ENCODE measurements at places on chromosomes 4 and X.

GRCh38 chrX:69424910-69425309 is 79.2 kb upstream of the NALF2 start:
- no peak for DNase-seq

- no peak for DNase-seq
Observed at GRCh38 chr4:89725268-89725667, 111.7 kb downstream of the SNCA start.

DNA sequence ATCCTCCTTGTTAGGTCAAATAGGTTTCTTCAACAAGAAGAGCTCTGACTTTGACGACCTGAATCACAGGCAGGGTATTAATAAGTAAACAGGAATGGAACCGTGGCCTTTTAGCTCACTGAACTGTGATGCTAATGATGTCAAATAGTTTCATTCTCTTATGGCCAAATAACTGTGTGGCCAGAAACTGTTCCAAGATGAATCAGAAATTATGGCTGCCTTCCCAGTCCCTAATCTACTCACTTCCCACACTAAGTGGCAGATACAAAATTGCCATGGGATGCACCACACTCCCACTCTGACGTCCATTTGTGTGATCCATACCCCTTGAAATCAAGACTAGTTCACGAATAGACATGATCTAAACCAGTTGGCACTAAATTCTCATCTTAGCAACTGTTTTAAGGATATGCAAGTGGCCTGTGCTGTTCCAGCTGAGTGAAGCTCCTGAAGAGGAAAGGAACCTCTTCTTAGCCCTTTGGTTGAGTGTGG is 455.4 kb downstream of the IL15 start:
- DNase-seq: no peak

- no peak for DNase-seq
Observed at GRCh38 chr4:168480931-168481611, 779 bp upstream of the DDX60L start.

- DNase-seq: no peak
Observed at GRCh38 chrX:57232658-57233360, 53.7 kb upstream of the FAAH2 start.

GRCh38 chr4:168766604-168767316 is 243.3 kb downstream of the CBR4 start:
- DNase-seq: no peak

DNA sequence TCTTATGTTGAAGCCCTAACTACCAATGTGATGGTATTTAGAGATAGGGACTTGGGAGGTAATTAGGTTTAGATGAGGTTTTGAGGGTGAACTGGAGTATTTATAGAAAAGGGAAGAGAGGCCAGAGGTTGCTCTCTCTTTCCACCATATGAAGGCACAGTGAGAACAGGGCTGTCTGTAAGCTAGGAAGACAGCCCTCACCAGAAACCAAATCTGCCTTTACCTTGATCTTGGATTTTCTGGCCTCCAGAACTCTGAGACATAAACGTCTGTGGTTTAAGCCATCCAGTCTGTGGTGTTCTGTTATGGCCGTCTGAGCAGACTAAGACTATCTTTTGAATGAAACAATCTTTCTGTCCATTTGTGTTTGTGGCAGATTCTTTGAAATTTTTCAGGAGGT is 223.7 kb downstream of the PDHA2 start:
- DNase-seq: no peak

DNA sequence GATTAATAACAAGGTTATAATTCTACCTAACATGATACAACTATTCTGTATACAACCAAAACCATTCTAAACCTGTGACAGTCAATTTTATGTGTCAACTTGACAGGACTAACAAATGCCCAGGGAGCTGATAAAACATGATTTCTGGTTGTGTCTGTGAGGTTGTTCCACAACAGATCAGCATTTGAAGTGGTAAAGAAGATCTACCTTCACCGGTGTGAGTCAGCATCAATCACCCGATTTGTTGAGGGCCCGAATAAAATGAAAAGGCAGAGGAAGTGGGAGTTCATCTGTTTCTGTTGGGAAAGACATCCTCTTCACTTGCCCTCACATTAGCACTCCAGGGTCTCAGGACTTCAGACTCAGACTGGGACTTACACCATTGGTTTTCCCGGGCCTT is 187.9 kb downstream of the MAB21L2 start:
- no peak for DNase-seq

DNA sequence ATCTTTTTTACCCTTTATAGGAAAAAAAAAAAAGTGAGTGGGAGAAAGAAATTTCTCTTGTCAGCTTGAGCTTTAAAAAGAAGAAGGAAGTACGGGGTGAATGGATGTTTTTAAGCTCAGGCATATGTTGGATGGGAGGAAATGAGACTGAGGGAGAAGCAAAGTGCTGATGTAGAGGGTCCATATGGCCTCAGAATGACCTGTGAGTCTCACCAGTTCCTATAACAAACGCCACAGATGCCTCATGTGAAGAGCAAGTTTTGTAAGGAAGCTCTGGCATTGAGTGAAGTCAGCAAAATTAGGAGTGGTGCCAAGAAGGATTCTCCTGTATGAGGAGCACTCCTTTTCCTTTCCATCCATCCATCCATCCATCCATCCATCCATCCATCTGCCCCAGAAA is 214.6 kb downstream of the PTTG2 start:
- DNase-seq: no peak

GRCh38 chr4:13912966-13913365 is 285.4 kb upstream of the BOD1L1 start:
- DNase-seq: no peak

Data from T1000 (cell line).